ENCODE measurements at places on chromosomes 5 and 9.

- no peak for DNase-seq
Measured at GRCh38 chr5:79112703-79113058, 1.1 kb downstream of the BHMT start.

- no peak for DNase-seq
Measured at GRCh38 chr5:152900332-152900731, 495.3 kb upstream of the NMUR2 start.

DNA sequence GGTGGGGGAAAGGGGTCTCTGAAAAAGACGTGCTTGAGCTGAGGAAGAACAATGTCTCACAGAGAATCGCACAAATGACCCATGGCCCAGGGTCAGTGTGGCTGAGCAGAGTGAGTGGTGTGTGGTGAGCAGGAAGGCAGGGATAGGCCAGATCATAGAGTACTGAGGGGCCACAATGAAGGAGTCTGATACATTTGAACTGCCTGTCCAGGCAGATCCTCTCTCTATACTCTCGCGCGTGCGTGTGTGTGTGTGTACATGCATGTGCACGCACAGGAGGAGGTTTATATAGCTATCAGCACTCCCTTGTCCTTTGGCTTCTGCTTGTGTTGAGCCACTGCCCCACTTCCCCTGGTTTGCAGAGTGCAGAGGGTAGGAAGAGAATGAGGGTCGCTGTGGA lies 294.0 kb downstream of the ZNF608 start:
- no peak for DNase-seq

GRCh38 chr9:76077537-76077936 lies 187.1 kb downstream of the PCSK5 start:
- no peak for DNase-seq

GRCh38 chr5:143775258-143775657 lies 36.7 kb upstream of the HMHB1 start:
- DNase-seq = peak; percentile 51

DNA sequence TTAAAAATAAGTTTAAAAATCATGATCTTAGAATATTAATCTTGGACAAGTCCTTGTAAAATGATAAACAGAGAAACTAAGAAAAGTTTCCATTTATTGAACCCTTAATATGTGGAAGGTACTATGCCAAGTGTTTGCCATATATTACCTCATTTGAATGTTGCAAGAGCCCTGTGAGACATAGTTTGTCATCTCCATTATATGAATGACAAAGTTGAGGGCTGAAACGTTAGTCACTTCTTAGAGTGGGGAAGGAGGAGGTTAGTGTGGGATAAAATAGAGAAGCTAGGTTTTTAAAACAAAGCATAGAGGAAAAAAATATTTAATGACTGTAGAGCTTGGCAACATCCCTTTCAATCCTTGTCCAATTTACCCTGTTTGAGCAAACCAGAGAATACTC lies 2.0 kb downstream of the TNC start:
- peak; percentile 72 for DNase-seq

DNA sequence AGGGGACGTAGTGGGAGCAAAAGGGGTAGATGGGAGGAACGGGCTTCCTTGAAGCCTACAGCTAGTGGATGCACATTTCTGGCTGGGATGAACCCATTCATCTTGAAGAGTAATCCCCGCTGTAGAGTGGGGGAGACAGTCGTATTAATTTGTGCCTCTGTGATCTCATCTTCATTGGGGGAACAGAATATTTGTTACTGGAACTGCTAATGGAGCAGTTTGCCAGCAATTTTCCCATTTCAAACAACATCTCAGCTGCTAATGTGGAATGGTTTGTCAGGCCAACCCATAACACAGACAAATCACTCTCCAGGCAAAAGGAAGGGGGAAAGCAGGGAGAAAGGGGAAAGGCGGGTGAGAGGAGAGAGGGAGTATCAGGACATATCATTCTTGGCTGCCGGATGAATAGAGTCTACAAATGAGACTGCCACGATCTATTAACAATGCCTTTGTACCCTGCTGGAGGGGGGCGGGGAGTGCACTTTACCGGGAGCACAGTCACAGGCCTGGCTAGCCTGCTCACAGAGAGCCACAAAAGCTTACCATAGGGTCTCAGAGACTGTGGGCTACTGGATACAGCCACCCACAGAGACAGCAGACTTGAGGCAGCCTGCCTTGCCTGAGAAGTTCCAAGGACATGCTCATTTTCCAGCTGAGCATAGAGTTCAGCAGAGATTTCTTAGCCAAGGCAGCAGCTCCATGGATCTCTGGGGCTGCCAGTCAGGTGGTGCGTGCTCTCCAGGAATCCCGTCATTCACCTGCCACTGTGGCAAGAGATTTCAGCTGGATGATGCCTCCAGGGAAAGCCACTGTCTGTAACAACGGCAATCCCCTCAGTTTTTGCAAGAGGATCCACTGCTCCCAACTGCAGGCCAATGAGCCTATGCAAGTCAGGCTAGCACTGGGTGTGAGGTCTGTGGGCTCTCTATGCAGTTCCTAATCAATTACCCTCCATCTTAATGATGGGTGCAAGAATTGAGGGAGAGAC lies 217.7 kb upstream of the PANK3 start:
- DNase-seq = no peak

GRCh38 chr9:108469654-108470053 lies 386.1 kb downstream of the ACTL7B start:
- DNase-seq = peak; percentile 11

- no peak for DNase-seq
Measured at GRCh38 chr5:156008844-156009243, 318.1 kb upstream of the SGCD start.
